ENCODE measurements at places on chromosomes 11 and 22. TPM values are rescaled to one million over a fixed set of nuclear protein-coding genes. Genes with fewer than 3 reads are reported as not detected.
A peak's percentile ranks its signal among the peaks of the same experiment; 100 is the strongest.

The HTR3B gene
- not detected for total RNA-seq

GRCh38 chr11:9905960-9906791 is 242.3 kb downstream of the SWAP70 start:
- peak; percentile 60 for DNase-seq

GRCh38 chr22:26828311-26828710 is 170.9 kb downstream of the MIAT start:
- DNase-seq, result no peak

- DNase-seq, result no peak
Measured at GRCh38 chr11:35105319-35106079, 33.5 kb upstream of the CD44 start.

The SYT13 gene
- 12.3 TPM for total RNA-seq

GRCh38 chr11:101254037-101254436 is 124.4 kb upstream of the PGR start:
- DNase-seq, result no peak

The POU2AF3 gene
- total RNA-seq, result 1.6 TPM

GRCh38 chr22:43042101-43042780 is 27.3 kb upstream of the PACSIN2 start:
- no peak for DNase-seq

The CCDC188 gene
- not detected for total RNA-seq

The NTM gene
- total RNA-seq, result 20.0 TPM

GRCh38 chr11:70271649-70271953 is 1.1 kb downstream of the PPFIA1 start:
- no peak for DNase-seq

The TMEM109 gene
- total RNA-seq, result 30.3 TPM

The EHF gene
- total RNA-seq, result not detected

- DNase-seq, result no peak
Measured at GRCh38 chr22:21945453-21946261, 7.0 kb downstream of the PPM1F start.

- DNase-seq, result no peak
Measured at GRCh38 chr11:67631411-67631810, 1.7 kb upstream of the NUDT8 start.

The TMEM86A gene
- 1.7 TPM for total RNA-seq

DNA sequence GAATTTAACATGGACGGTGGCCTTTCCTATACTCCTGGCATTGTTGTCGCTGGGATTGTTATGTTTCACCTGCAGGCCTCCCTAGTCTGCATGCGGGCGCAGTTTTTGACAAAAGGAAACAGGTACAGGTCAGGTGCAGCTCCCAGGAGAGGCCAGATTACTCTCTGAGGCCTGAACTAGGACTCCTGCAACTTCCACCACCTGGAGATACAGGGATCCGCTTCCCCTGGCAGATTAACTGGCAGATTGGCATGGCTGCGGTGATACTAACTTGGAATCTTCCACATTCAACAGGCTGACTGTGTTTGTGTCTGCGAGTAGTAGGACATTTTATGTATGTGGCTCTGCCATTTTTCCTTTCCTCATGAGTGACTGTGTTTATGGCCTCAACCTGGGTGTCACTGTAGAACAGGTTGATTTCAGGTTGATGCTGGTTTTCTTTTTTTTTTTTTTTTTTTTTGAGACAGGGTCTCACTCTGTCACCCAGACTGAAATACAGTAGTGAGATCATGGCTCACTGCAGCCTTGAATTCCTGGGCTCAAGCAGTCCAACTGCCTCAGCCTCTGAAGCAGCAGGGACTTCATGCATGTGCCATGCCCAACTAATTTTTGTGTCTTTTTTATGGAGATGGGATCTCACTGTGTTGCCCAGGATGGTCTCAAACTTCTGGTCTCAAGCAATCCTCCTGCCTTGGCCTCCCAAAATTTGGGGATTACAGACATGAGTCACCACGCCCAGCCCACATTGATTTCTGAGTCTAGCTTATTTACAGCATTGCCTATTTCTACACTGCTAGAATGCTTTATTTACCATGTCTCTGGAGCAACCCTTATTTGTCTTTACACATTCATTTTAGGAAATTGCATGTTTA is 1.7 kb upstream of the USP28 start:
- DNase-seq, result no peak

GRCh38 chr11:46710821-46711269 is 8.2 kb upstream of the F2 start:
- DNase-seq, result no peak

The MPEG1 gene
- not detected for total RNA-seq

DNA sequence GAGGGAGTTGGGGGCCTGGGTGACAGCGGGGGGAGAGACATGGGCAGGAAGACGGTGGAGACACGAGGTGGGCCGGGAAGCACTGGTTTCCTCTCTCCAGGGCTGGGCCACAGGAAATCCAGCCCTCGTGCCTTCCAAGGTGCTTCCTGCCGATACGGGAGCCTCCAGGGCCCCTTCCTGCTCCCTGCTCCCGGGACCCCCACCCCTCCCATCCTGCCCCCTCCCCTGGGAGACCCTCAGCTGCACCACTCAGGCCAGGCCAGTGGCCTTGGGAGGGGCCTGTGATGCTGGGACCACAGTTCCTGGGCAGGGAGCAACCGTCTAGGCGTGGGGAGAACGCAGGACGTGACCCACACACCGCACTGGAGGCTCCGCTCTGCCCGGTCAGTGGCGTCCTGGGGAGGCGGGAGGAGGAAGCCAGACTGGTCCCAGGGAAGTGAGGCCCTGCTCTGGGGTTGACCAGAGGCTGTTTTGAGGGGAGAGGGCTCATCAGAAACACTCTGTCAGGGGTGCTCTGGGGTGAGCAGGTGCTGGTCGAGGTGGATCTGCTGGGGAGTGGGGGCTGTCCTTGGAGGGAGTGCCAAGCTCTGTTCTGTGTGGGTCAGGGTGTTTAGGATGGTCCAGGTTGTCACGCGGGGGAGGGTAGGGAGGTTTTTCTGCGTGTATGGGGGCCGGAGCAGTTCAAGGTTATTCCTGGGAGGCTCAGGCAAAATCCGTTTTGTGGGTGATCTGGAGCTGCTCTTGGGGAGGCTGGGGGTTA is at the start of gene SHANK3:
TSS of gene SHANK3 (plus strand) at position 353 of the 760 bp plus-strand sequence.
- DNase-seq, result no peak

The UEVLD gene
- total RNA-seq, result 6.0 TPM

GRCh38 chr11:19864141-19865140 is 151.8 kb downstream of the NAV2 start:
- DNase-seq, result no peak

DNA sequence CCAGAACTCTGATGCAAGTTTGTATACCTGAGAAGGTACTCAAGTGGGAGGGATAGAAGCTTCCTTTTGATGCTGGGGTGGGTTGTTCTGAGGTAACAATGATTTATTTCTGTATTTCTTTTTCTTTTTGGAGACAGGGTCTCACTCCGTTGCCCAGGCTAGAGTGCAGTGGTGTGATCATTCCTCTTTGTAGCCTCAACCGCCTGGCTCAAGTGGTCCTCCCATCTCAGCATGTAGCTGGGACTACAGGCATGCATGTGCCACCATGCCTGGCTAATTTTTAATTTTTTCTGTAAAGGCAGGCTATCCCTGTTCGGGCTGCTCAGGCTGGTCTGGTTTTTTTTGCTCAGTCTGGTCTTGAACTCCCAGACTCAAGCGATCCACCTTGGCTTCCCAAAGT is 7.9 kb downstream of the KDM2A start:
- DNase-seq, result no peak

DNA sequence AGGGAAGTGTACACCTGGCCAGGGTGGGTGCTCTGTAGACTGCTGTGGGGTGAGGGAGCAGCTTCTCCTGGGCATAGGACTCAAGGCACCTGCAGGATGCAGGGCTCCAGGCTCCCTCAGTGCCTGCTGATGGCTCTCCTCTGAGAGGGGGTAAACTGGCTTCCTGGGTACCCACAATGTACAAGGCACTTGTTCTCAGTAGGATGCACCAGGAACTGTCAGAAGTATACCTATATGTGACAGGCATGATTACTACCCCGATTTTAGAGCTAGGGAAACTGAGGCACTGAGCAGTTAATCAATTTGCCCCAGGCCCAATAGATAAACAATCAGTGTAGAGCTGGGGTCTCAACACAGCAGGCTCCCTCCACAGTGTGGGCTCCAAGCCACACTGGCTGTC is 31.4 kb upstream of the GNAZ start:
- DNase-seq, result no peak

The POLD3 gene
- 29.3 TPM for total RNA-seq

The TMEM121B gene
- total RNA-seq, result 6.7 TPM

The C22orf31 gene
- total RNA-seq, result not detected

The TRIM29 gene
- 0.43 TPM for total RNA-seq

DNA sequence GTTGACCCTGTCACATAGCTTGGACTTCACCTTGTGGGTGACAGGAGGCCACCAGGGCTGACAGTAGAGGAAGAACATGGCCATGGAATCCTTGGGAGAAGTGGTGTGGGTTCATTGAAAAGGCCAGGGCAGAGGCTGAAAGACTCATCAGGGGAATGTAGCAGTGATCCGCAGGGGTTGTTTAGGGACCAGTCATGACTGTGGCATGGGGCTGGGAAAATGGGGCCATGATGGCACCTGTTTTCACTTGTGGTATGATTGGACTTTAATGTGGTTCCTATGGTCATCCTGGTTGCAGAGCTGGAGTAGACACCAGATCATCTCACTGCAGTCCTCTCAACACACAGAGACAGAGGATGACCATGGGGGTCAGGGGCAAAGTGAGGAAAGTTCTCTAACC is 66.7 kb upstream of the MYEOV start:
- DNase-seq, result no peak

- DNase-seq, result no peak
Measured at GRCh38 chr11:119015054-119015611, 3.0 kb downstream of the RPS25 start.

The MYRF gene
- 6.0 TPM for total RNA-seq

- DNase-seq, result no peak
Measured at GRCh38 chr22:29139965-29140782, 65.5 kb upstream of the EMID1 start.

The CASP5 gene
- total RNA-seq, result not detected

DNA sequence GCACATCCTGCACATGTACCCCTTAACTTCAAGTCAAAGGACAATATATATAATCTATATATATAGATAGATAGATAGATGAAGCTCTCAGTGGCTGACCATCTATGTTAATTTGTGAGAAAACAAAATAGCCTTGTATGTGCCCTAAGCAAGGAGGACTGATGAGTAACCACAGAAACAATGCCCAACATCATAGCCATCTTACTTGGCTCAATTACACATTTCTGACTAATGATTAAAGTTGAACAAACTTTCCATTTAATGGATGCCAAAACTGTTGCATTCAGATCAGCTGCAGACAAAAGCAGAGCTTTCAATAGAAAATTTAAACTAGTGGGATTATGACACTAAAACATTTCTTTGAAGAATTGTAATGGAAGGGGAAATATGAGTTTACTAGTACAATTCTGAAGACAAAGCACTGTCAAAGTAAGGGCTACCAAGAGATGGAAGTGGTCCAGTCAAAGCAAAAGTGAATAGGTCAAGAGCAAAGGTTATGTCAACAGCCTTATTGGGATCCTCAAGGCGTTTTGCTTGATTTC is 1188.2 kb upstream of the RAG2 start:
- DNase-seq, result no peak

The PKNOX2 gene
- 2.0 TPM for total RNA-seq

The THAP7 gene
- total RNA-seq, result 16.2 TPM

GRCh38 chr11:134710861-134711407 is 298.9 kb upstream of the B3GAT1 start:
- no peak for DNase-seq

GRCh38 chr11:14914536-14914935 is 22.5 kb upstream of the CYP2R1 start:
- DNase-seq, result no peak

DNA sequence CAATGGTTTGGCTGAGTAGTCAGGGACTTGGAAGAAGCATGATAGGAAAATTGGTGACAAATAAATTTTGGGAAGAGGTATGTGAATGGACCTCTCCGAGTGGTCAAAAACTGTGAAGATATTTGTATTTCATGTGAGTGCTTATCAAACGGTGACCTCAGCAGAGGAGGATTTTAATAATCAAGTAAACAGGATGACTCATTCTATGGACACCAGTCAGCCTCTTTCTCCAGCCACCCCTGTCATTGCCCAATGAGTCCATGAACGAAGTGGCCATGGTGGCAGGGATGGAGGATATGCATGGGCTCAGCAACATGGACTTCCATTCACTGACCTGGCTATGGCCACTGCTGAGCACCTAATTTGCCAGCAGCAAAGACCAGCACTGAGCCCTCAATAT is 21.2 kb downstream of the MS4A4E start:
- DNase-seq, result no peak

The PARVG gene
- 0.50 TPM for total RNA-seq

DNA sequence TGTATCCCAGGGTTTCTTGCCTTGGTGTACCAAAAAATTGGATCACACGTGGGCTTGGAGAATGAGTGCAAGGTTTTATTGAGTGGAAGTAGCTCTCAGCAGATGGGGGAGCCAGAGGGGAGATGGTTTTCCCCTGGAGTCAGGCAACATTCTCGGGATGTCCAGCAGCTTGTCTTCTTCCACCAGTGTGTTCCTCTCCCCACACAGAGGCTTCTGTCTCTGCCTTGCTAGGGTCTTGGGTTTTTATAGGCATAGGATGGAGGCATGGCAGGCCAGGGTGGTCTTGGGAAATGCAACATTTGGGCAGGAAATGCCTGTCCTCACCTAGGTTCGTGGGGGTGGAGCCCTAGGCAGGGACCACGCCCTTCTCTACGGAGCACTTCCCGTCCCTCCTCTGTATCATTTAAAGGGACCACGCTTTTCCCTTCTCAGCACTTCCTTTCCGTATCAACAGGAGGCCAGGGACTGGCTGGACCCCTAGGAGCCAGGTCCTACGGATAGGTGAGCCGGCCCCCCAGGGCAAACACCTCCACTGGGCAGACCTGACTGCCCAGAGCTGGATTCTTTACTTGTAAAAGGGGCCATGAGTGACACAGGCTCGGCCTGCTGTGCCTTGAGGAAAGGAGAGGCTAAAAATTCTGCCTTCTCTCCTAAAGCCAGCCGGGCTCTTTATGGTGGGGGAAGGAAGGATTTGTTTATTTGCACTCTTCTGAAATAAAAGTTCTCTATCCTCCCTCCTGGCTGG is 55.3 kb upstream of the CCDC188 start:
- DNase-seq, result no peak

- DNase-seq, result no peak
Measured at GRCh38 chr11:113075586-113076095, 114.4 kb downstream of the NCAM1 start.

The HEPACAM gene
- total RNA-seq, result not detected

The LRRC32 gene
- total RNA-seq, result 0.44 TPM

- DNase-seq, result no peak
Measured at GRCh38 chr22:46178755-46179505, 28.6 kb downstream of the PPARA start.
